Activated CD8-positive, alpha-beta memory T cell treated with anti-CD3 and anti-CD28 coated beads for 1 hour (primary cell): ENCODE measurements at places on chromosomes 16 and 17.

DNA sequence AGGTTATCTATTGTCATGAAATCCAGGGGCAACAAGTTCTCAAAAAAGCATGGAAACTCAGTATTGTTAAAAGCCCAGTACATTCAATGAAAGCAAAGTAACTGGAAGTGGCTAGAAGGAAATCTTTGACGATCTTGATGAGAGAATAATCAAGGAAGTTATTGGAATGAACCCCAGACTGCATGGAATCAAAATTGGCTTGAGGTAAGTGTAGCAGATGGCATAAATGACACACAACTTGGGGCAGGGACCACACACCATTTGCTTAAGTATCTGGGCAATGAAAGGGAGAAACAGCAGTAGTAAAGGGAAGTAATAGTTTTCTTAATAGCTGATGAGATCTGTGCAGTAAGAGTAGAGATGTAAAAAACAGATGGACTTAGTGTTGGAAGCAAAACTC lies 238.0 kb downstream of the HS3ST3A1 start:
- no peak for DNase-seq

- no peak for DNase-seq
These were observed 2.0 kb downstream of the MAF start for GRCh38 chr16:79598348-79599181.

DNA sequence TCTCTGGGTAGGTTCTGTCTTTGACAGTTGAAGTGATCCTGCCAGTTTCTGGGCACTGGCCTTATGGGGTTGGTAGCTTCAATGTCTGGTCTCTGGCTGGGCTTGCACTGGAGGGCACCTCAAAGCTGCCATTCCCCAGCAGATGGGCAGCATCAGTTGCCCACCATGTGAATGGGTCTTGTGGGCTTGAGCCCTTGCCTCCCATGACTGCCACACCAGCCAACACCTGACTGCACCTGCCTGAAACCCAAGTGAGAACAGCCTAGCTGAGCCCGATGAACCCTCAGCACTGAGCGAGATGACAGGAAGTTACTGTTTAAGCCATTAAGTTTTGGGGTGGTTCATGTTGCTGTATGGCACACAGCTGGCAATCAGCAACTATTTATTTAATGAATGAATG lies 69.1 kb upstream of the AXIN2 start:
- no peak for DNase-seq

DNA sequence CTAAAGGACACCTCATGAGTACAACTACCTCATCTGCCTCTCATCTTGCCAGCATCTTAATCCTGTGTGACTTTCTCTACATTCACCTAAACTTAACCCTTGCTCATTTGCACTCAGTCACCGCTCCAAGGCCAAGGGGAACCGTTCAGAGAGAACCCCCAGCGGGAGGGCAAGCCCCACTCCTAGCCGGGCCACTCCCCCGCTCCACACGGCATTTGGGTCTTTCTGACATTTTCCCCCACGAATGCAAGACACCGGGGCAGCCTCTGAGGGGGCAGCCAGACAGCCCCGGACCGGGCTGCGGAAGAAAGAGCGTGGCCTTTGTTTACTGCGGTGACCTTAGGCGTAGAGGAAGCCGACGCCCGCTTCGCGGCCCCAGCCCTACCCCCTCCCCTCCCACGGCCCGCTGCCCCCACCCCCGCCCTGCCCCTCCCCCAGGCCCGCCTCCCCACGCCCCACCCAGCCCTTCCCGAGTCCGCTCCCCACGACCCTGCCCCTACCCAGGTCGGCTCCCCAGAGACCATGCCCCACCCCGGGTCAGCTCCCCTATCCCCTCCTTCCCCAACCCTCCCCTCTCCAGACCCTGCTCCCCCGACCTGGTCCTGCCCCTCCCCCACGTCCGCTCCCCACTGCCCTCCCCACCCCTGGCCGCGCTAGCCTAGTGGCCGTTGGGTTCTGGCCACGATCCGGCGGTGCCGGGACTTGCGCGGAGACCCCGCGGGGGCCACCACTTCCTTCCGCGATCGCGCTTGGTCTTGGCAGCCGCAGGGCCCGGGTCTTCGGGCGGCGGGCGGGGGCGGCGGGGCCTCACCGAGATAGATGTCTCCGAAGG lies 789 bp downstream of the CSNK1D start:
- no peak for DNase-seq

GRCh38 chr16:51900221-51900780 lies 646.6 kb downstream of the TOX3 start:
- DNase-seq, result no peak

DNA sequence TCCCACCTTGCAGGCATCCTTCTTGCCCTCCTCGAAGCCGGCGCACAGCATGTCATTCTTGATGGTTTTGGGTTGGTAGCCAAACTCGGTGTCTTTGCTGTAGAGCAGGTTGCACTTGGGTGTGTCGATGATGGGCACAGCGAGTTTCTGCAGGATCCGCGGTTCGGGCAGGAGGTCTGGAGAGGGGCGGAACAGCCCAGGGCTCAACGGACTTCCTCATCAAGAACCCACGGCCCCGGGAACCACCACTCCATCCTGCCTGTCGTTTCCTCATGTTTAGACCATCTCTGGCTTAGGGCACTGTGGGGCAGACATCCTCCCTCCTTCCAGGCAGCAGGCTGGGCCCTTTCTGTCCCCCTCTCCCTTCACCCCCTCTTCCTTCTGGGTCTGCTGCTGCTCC lies 6.5 kb downstream of the PRSS27 start:
- no peak for DNase-seq

- no peak for DNase-seq
These were observed 24.7 kb upstream of the KIFC3 start for GRCh38 chr16:57826706-57827625.
